ENCODE measurements at places on chromosomes 3 and 15.

- no peak for DNase-seq
These were observed 57.3 kb downstream of the HERC1 start for GRCh38 chr15:63776443-63776842.

- no peak for DNase-seq
These were observed 201.3 kb downstream of the ABHD5 start for GRCh38 chr3:43892061-43892460.

DNA sequence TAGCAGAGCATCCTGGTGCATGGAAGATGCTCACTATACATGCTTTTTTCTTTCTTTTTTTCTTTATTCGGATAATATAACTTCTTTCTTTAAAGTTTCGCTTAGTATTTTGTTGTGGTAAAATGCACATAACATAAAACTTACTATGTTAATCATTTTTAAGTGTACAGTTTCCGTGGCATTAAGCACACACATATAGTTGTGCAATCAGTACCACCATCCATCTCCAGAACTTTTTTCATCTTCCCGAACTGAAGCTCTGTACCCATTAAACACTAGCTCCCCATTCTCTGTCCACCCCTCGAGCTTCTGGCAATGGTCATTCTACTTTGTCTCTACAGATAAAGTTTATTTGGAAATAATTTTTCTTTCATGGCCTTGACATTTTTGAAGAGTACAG lies 1.0 kb upstream of the JAGN1 start:
- DNase-seq = no peak

- DNase-seq = no peak
These were observed 56.8 kb downstream of the TFG start for GRCh38 chr3:100766069-100766468.

DNA sequence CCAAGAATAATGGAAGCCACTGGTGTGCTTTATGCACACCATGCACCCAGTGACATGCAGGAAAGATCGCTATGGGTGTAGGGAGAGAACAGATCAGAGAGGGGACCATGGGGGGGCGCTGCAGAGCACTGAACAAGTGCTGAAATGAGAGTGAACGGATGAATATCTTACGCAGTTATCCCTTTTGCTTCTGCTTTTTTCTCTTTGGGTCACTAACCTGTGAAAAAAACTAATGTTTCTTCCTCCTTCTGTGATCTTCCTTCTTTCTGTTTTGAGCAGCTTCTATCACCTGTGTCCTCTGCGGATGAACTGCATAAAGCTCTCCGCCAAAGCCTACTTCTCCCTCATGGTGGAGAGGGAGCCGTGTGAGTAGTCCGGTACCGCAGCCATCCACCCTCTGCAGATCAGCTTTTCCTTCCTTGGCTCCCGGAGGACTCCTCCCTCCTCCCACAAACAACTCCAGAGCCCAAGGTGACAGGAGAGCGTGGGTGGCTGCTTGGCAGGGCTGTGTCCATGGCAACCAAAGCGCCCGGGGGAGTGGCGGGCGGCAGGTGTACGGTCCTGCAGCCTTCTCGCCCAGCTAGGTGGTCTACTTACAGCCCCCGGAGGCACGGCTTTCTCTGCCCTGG lies 106.2 kb downstream of the DGKG start:
- no peak for DNase-seq

DNA sequence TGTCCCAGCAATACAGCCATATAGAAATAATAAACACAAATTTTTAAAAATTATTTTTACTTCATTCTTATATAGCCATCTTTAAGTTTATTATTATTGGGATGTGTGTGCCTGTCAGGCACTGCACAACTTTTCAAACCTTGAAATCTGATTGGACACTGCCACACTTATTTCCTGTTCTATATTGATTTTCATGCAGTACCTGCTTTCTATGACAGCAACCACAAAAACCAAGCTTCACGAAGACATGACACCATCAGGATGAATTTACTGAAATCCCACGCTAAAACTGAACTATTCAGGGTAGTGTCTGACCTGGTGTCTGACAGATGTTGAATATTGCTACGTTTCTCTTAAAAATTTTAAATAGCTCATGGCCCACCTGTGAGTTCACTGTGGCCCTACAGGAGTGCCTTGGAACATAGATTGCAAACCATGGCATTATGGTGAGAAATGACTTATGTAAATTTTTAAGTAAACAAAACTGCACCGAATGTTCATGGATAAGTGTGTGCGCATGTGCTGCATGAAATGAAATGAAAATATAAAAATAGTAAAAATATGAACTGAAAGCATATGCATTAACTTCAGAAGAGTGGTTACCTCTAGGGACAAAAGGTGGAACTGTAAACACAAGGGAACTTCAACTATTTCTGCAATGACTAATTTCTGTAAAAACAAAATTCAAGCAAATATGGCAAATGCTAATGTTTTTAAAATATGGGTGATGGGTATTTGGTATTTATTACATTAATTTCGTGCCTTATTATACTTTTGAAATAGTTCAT lies 152.3 kb downstream of the ZBTB20 start:
- DNase-seq = no peak

Measured in spinal cord (tissue), 10 donors.